ENCODE measurements at places on chromosomes 3 and 15.

DNA sequence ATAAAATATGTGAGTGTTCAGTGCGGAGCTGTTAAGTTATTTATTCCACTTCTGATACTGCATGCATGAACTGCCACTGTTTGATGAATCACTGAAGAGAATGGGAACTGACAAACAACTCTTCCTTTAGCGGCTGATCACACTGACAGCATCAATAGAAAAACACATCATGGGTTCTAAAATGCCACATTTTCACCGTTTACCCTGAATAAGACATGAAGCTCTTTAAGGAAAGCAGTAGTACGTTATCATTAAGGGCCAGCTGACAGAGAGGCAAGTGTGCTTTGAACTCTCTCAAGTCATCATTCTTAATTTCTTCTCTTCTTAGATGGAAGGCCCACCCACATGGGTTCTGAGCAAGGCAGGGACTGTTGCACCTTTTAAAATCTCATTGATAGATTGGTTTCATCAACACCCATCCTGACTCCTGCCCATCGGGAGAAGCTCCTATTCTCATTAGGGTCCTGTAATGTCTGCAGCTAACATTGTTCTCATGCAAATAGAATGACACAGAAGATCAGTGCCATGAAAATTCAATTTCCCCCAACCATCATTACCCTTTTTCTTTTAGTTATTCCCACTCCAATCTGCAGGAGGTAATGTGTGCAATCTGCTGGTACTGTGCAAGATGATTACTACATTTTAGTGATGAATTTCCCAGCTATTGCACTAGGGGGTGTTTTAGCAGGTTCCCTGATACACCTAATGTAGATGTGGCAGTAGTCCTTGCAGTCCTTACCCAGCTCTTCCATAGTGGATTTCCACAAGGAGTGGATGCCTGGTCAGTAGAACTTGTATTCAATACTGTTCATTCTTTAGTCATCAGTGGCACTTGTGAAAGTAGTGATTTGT is 119.1 kb downstream of the ROBO2 start:
- DNase-seq: no peak

DNA sequence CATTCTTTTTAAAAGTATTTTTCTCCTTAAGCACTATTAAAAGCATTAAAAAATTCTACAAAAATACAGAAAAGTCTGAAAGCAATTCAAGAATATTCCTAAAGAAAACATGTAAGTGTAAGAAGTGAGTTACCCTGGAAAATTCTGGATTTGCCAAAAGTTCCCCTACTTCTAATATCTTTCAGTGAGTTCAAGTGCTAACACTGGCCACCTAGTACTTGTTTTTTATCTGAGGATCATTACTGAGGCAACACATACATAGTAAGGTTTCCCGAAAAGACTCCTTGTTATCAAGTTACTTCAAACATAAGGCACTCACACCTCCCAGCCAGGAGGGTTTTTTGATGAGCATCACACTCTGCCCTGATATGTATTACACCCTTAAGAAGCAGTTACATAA is 158.4 kb downstream of the TIGIT start:
- no peak for DNase-seq

DNA sequence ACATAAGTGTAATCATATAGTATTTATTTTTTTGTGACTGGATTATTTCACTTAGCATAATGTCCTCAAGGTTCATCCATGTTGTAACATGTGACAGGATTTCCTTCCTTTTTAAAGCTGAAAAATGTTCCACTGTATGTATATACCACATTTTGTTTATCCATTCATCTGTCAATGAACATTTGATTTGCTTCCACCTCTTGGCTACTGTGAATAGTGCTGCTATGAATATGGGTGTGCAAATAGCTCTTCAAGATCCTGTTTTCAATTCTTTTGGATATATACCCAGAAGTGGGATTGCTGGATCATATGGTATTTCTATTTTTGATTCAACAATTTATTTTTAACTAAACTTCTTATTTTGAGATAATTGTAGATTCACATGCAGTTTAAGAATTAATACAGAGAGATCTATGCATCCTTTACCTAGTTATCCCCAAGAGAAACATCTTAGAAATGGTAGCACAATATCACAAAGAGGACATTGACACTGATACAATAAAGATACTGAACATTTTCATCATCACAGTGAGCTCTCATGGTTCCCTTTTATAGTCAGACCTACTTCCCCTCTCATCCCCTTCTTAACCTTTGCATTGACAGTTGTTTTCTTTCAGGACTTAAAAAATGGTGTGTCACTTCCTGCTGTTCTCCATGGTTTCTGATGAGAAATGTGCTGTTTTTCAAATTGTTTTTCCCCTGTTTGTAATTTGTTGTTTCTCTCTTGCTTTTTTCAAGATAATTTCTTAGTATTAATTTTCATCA is 90.1 kb downstream of the SATB1 start:
- DNase-seq: no peak

- DNase-seq: no peak
These were observed 31.1 kb downstream of the DGKG start for GRCh38 chr3:186330772-186331460.

DNA sequence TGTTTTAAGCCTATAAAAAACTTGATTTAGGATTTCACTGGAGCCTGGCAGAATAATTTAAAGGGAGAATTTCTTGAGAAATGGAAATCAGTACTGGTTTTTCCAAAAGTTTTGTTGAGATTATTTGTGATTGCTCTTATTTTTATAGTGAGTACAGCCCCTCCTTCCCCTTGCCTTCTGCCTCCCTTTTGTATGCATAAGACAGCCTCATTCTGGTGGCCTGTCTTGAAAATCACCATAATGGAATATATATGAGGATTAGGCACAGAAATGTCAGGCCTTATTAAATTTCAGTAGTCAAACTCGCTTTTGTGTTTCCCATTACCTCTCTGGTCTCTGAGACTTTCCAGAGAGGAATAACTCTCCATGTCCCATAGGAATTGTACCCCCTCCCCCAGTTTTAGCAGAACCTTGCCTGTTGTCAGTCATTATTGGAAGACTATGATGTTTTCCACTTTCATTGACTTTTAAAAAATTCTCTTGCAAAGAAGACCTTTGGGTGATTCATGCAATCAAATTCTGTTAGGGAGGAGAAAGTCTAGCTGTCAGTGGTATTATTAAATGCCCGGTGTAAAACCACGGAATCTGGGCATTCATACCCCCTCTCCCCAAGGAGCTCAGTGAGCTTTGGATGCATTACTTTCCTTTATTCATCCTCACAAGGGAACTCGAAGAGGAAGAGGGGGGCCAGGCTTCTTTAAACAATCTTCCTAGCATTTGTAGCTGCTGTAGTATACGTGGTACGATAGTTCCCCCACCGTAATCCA is 171.6 kb upstream of the TSC22D2 start:
- DNase-seq: no peak

GRCh38 chr15:67670647-67671305 is 128.3 kb downstream of the MAP2K5 start:
- DNase-seq: no peak

DNA sequence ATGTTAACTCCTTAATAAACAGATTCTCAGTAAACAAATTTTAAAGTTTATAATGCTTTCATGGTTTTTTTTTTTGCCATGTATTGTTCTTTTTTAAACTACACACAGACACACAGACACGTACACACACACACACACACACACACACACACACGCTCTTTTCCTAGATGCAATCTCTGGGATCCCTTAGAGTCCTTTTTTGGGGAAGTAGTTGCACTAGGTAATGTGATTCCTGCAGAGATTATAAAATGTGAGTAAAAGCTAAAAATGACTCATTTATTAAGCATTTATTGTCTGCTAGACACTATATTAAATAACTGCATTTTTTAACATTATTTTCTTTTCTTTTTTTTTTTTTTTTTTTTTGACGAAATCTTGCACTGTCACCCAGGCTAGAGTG is 19.9 kb downstream of the NDUFB5 start:
- no peak for DNase-seq

- DNase-seq: no peak
These were observed 47.8 kb downstream of the KCNMB2 start for GRCh38 chr3:178583963-178584575.

GRCh38 chr3:71142441-71143161 is 440.9 kb downstream of the FOXP1 start:
- DNase-seq: no peak

DNA sequence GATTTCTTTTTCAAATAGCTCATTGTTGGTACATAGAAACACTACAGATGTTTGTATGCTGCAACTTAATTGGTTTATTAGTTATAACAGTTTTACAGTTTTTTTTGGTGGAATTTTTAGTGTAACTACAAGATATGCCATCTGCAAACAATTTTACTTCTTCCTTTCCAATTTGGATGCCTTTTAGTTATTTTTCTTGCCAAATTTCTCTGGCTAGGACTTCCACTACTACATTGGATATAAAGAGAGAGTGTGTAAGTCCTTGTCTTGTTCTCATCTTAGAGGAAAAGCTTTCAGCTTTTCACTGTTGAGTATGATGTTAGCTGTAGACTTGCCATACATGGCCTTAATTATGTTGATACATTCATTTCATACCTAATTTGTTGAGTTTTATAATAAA is 143.6 kb upstream of the EOMES start:
- no peak for DNase-seq

DNA sequence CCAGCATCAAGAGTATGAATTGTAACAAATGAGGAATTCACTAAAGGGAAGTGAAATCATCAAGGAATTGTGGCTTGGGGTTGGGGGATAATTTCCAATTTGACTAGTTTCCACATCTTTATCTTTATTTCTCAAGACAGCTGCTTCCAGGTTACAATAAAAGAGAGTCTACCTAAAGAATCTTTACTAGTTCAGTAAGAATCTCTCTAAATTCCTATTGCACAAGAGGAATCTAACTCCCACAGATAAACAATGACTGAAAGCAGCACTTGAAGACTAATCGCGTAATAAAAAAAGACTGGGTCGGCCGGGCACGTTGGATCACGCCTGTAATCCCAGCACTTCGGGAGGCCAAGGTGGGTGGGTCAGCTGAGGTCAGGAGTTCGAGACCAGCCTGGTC is 194.4 kb downstream of the KBTBD8 start:
- no peak for DNase-seq

DNA sequence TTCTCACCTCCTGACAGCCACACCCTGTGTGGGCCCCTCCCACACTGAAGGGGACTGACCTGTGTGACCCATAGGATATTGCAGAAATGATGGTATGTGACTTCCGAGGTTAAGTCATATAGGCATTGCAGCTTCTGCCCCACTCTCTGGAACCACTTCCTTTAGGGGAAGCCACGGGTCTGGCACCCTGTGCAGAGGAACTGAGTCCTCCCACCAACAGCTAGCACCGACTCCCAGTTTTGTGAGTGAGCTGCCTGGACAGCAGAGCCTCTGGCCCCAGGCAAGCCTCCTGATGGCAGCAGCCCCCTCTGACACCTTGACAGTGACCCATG is 24.6 kb upstream of the SLC6A6 start:
- no peak for DNase-seq

DNA sequence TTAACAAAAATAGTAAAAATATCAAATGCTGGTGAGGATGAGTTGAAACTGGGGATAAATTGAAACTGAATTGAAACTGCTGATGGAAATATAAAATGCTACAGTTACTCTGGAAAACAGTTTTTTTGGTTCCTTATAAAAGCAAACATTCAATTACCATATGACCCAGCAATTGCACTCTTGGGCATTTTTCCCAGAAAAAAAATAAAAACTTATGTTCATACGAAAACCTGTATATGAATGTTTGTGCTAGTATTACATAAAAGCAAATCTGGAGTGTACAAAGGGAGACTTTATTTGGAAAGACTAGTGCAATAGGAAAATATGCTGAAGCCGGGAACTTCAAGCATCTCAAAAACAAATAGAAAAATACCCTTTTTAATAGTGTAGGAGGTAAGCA is 857.9 kb upstream of the CADM2 start:
- DNase-seq: no peak

GRCh38 chr3:55658270-55658669 is 171.2 kb upstream of the WNT5A start:
- DNase-seq: no peak
